DMS 273 treated with DMSO at 0.1 percent for 48 hours (cell line): ENCODE measurements at places on chromosomes 5 and 9.

DNA sequence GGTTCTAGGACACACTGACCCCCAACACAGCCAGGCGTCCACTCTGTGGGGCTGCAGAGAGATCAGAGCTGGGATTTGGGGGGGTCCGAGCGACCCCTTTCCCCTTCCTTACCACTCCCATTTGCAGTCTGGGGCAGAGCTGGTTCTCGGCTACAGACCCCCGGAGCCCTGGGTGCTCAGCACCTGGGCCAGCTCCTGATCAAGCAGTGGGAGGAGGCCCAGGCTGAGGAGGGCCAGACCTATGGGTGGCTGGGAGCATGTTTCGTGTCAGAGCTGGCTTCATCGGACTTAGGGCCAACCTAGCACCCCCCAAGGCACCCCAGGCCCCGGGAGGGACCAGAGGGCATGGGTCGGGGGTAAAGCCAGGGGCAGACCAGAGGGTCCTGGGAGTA lies 7.6 kb downstream of the GRIN1 start:
- no peak for DNase-seq

GRCh38 chr5:180334176-180334575 lies 19.0 kb downstream of the GFPT2 start:
- DNase-seq = no peak

DNA sequence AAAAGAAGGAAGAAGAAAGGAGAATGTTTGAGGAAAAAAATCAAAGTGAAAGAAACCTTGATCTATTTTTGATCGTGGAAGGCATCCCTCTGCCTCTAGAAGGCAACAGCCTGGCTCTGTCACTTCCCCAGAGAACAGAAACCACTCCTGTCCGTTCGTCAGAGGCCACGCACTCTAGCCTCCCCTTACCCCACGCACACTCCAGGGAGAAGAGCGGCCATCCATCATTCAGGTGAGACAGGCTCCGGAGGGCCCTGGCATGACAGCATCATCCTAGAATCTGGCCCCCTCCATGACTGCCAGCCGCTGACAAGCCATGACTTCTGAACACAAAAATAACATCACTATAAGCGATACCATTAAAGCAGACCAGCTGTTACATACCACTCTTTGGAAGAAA lies 135.8 kb downstream of the ROR2 start:
- DNase-seq = no peak

DNA sequence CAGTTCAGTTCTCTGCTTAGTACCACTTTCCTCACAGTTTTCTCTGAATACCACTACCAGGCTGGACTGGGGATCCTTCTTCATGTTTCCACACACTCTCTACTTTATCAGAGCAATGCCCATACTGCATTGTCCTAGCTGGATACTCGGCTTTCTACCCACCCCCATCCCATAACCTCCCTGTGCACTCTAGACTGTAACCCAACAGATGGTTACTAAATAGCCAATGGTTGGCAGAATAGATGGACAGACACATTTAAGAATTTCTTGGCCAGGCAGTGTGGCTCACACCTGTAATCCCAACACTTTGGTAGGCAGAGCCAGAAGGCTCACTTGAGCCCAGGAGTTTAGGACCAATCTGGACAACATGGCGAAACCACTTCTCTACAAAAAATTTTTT lies 22.8 kb downstream of the CDK5RAP2 start:
- DNase-seq = no peak

DNA sequence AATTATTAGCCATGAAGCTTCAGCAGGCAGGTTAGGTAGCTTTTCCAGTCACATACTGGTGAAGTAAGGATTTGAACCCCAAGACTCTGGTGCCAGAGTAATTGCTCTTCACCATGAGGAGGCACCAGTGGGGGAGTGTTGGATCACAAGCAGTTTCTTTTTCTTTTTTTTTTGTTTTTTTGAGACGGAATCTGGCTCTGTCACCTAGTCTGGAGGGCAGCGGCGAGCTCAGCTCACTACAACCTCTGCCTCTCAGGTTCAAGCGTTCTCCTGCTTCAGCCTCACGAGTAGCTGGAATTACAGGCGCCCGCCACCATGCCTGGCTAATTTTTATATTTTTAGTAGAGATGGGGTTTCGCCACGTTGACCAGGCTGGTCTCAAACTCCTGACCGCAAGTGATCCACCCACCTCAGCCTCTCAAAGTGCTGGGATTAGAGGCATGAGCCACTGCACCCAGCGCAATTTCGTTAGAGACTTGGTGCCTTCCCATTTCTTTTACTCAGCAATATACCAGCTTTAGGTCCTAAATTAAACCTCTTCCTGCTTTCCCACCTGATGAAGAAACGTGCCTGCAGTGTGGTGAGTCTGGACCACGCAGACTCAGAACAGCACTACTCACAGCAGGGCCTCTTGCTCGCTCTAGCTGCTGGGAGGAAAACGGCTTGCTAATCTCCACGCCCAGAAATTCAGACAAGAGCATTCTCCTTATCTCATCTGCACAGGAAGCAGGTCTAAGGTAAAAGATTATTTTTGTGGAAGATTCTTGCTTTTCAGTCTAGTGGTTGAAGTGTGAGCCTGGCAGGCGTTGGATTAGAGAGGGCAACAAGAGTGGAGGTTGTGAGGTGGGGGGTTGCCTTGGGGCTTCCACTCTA lies at the start of gene S100Z:
S100Z (plus strand) TSS at position 596 of the 873 bp plus-strand sequence. CDS start 25,346 bp downstream, outside the sequence.
- no peak for DNase-seq

GRCh38 chr9:84121991-84122523 lies 141.5 kb downstream of the RMI1 start:
- DNase-seq = no peak
